ENCODE measurements at places on chromosomes 12 and 14. TPM values are rescaled to one million over a fixed set of nuclear protein-coding genes. Genes with fewer than 3 reads are reported as not detected.

Gene JPH4
- total RNA-seq = not detected

Gene CCDC175
- total RNA-seq = not detected

Gene FAM181A
- total RNA-seq = not detected

Gene L2HGDH
- total RNA-seq = 11.9 TPM

Gene MYO1H
- not detected for total RNA-seq

All from A549 treated with DMSO at 1 μM for 4 hours (cell line).